ENCODE measurements at places on chromosomes 5 and 9.

DNA sequence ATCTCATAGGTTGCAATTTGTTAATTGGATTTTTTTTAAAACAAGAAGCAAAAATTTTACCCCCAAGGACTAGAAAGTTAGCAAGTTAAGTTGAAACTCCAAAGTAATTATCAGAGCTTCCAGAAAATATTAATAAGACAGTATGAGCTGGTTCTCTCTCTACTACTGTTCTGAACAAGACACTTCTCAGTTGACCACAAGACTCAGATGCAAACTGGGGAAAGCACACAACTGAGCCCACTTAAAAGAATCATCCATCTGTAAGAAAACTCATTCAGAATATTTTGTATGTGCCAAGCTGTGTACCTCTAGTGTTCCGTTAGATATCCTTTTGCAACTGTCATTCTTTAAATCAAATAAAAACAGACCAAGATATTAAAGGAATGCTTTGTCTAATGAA is 60.0 kb downstream of the MAP1B start:
- no peak for DNase-seq

GRCh38 chr9:40911647-40912046 is 216.8 kb downstream of the FOXD4L6 start:
- DNase-seq: no peak

- DNase-seq: no peak
These were observed 210.1 kb downstream of the ZNF608 start for GRCh38 chr5:124536333-124536732.

- no peak for DNase-seq
These were observed 5.3 kb downstream of the TENT2 start for GRCh38 chr5:79617539-79617938.

DNA sequence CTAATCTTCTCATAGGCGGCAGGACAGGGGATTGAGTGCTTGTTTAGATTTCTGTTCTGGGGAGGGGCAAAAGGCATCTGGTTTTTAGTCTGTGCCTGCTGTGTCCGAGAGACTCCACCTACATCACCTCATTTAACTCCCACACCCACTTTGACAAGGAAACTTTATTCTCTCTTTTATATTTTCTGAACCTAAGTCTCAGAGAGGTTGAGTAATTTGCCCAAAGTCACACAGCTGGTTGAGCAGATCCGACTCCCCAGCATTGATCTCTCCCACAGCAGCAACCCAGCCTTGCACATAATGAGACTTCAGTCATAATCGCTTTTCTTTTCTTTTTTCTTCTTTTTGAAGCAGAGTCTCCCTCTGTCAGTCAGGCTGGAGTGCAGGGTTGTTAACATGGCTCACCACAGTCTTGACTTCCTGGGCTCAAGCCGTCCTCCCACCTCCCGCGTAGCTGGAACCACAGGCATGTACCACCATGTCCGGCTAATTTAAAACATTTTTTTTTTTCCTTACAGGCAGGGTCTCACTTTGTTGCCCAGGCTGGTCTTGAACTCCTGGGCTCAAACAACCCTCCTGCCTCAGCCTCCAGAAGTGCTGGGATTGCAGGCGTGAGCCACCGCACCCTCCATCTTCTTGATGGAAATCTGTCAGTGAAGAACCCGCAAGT is 36.5 kb upstream of the ANKRD33B start:
- DNase-seq: no peak

- no peak for DNase-seq
These were observed 61.4 kb upstream of the GLRX start for GRCh38 chr5:95884017-95884325.

DNA sequence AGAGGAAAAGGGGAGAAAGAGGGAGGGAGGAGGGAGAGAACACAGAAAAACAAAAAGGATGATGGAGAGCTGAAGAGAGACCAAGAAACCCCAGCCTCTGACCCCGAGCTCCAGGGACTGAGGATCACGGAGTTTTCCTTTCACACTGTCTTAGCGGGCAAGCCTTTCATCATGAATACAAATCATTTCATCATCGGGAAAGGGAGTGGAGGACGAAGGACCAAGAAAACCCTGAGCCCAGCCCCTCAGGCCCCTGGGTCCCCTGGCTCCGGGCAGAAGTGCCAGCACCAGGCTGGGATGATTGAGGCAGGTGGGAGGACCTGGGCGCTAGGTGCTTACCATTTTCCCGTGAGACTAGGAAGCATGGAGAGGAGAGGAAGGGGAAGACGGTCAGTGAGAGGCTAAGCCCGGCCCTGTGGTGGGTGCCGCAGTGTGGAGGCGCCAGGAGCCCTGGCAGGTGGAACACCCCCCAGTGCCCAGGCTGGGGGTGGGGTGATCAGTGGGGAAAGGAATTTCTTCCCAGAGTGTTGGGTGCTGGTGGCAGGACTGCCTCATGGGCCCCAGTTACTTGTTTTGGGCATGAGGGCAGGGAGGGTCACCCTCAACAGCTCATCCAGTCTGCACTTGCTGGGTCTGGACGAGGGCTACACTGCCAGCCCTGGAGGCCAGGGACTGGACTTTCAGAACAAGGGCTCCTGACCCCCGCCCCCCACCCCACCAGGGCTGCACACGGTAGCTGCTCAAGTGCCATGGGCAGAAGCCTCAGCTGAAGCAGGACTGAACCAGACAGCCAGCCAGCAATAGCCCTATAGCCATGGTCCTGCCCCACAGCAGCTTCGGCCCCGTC is 49.0 kb upstream of the SARDH start:
- no peak for DNase-seq

DNA sequence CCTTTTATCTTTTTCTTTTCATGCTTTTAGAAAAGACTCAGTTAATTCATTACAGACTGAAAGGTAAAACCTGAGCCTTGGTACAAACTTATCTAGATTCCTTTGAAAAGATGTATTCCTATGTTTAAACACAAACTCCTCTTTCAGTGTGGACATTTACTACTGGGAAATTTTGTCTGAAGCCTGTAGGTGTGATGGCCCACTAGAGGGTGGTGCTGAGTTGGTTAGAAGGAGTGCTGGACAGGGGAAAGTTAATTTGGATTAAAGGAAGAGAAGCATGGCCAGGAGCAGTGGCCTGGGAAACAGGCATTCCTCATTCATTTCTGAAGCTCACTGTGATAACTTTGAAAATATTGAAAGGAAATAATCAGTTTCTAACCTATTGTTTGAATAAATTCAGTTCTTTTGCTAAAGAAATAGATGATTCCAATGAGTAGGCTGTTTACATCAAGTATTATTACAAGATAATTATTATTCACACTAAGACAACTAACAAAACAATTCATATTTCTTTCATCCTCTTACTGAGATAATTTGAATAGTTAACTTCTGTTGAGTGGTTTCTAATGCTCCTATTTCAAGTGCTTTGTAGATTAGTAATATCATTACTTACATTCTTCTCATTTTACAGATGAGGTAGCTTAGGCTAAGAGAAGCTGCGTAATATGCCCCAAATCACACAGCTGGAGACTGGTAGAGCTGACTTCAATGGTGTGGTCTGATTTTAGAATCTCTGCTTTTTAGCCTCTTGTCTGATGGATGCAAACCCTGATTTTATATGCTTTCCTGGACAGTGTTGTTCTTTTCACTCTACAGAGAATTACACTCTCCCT is 150.9 kb downstream of the ADGRV1 start:
- no peak for DNase-seq

DNA sequence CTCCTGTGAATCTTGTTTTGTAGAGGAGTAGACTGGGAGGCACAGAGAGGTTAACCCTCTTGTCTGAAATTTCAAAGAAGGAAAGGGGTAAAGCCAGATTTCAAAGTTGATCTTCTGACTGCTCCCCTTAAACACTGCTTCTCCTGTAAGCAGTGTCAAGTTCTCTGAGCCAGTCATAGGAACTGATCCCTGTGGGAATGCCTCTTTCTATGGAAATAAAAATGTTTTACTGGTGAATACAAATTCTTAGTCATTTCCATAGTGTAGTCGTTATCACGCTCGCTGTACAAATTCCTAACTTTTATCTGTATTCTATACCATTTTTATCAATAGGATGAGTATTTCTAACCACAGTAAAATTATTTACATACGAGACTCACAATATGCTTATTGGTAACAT is 66.3 kb upstream of the PRRC1 start:
- no peak for DNase-seq

DNA sequence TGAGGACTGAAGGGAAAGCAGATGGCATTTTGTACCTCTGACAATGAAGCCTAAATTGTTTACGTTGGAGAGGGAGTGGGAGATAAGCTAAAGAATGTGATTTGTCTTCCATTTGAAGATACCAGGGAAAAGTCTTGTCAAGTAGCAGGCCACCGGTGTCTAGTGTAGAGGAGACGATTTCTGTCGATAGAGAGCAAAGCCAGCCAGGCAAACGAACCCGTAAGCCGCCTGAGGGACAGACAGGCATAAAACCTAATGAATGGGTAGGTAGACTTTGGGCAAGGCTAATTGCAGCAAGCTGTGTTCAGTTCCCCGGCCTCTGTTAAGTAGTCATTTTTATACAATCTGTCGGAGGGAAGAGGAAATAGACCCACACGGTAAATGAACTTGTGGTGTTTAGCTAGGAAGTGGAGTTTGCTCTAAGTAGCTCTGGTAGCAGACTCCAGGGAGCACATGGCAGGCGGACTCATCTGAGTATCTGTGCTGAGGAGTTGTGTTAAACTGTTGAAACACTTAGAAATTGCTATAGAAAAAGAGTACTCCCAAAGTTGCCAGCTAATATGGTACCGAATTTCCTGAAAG is 28.8 kb downstream of the SMARCA2 start:
- no peak for DNase-seq
